ENCODE measurements at places on chromosomes 7 and 10. TPM values are rescaled to one million over a fixed set of nuclear protein-coding genes. Genes with fewer than 3 reads are reported as not detected.

The FRMD4A gene
- 64.5 TPM for total RNA-seq

The ZNF248 gene
- 38.0 TPM for total RNA-seq

The NRP1 gene
- total RNA-seq = 188 TPM

The LAMTOR4 gene
- 134 TPM for total RNA-seq

The ADARB2 gene
- 1.3 TPM for total RNA-seq

The HMX2 gene
- not detected for total RNA-seq

The HTR5A gene
- total RNA-seq = not detected

The ACBD7 gene
- 4.0 TPM for total RNA-seq

The CNTNAP2 gene
- 45.3 TPM for total RNA-seq

The HOGA1 gene
- total RNA-seq = 0.63 TPM

GRCh38 chr10:69473304-69473990 is 22.2 kb downstream of the TSPAN15 start:
- DNase-seq = no peak
- H3K27ac ChIP-seq = peak overlapping the region; percentile 12
- no peaks in the 10 kb centered on the region for H3K27me3 ChIP-seq

GRCh38 chr10:97401455-97401919 is 347 bp upstream of the RRP12 start:
- peaks cover 1% of the 10 kb centered on the region for H3K36me3 ChIP-seq
- H3K27me3 ChIP-seq = no peaks in the 10 kb centered on the region
- peaks cover 9% of the 10 kb centered on the region for H3K4me1 ChIP-seq

- no peak overlapping the region for H3K4me3 ChIP-seq
- no peaks in the 10 kb centered on the region for H3K27me3 ChIP-seq
- H3K27ac ChIP-seq = no peak overlapping the region
- no peaks in the 10 kb centered on the region for H3K4me1 ChIP-seq
Measured at GRCh38 chr7:69801729-69802682, 203.7 kb downstream of the AUTS2 start.

- H3K27ac ChIP-seq = peak overlapping the region; percentile 87
- H3K36me3 ChIP-seq = no peaks in the 10 kb centered on the region
- peaks cover 27% of the 10 kb centered on the region for H3K4me1 ChIP-seq
- no peaks in the 10 kb centered on the region for H3K27me3 ChIP-seq
- H3K4me3 ChIP-seq = no peak overlapping the region
- peak; percentile 85 for DNase-seq
Measured at GRCh38 chr10:125123476-125124114, 36.8 kb downstream of the CTBP2 start.

GRCh38 chr10:88309365-88309764 is 273.8 kb downstream of the RNLS start:
- no peak overlapping the region for H3K27ac ChIP-seq
- H3K27me3 ChIP-seq = no peaks in the 10 kb centered on the region
- no peak for DNase-seq
- no peak overlapping the region for H3K4me3 ChIP-seq

DNA sequence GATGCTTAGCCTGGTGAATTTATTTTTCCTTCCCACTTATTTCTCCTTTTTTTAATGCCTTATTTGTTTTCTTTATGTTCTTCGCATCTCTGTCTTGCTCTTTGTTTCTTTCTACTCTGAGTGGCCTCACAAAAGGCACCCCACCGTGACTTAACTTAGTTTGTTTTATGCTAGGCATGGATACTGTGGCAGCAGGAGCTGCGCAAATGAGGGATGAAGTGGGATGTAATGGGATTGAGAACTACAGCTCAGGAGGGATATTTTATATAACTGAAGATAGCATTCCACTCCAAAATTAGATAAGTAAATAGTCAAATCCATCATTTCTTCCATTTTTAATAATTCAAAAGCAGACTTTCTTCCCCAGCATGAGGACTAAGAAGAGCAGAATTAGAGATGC is 1.7 kb upstream of the CACNA2D1 start:
- no peak overlapping the region for H3K4me3 ChIP-seq
- H3K4me1 ChIP-seq = peaks cover 5% of the 10 kb centered on the region
- DNase-seq = no peak
- peaks cover 11% of the 10 kb centered on the region for H3K27me3 ChIP-seq
- no peaks in the 10 kb centered on the region for H3K36me3 ChIP-seq

DNA sequence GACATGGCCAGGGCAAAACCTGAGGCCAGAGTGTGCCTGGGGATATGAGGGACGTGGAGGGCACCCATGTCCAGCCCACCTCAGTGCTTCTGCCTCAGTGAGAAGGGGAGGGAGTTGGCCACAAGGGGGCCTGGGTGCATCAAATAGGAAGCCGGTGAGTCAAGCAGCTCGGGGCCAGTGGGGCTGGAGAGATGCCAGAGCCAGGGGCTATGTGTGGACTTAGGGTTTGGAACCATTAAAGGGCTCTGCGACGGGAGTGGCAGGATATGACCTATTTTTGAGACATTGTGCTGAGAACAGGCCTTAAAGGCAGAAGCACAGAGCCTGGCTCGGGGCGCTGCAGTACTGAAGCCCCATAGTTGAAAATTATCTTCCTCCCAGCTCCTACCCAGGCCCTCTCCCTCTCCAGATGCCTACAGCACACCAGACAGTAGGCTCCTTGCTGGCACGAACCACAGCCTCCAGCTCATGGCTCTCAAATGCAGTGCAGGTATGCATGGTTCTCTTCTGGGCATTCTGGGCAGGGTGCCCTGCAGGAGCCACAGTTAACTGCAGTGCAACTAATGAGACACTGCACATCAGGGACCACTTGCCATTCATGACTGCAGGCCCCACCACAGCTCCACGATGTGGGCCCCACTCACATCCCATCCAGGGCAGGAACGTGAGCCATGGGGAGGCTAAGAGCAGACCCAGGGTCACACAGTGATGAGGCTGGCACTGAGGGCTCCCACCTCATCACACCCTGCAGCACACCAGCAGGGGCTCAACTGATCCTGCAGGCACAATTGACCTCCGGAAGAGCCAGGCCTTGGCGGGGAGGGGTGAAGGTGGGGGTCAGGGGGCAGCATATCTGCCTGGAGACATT is 7.2 kb upstream of the PGAM2 start:
- peak overlapping the region; percentile 73 for H3K27ac ChIP-seq
- H3K4me3 ChIP-seq = no peak overlapping the region
- H3K4me1 ChIP-seq = no peaks in the 10 kb centered on the region
- DNase-seq = peak; percentile 79
- peaks cover 13% of the 10 kb centered on the region for H3K36me3 ChIP-seq
- no peaks in the 10 kb centered on the region for H3K27me3 ChIP-seq

DNA sequence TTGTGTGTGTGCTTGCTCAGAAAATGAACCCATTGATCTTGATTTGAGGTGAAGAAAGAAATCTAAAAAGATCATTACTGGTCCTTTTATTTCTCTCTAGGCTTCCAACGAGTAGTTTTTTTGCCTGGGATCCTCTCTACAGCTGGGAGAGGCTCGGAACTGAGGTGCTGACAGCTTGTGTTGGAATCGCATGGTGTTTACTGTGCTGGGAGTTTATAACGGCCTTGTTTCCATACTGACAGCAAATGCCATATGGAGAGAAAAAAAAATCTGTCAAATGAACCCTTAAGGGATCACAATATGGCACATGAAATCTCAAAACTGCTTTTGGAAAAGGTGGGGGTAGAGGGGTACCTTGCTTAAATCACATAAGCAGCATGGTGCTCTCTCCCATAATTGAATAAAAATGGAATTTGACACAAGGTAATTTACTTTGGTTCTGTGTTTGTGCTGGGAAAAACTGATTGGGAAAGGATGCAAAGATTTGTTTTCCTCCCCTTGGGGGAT is 165.0 kb downstream of the RGS10 start:
- H3K4me3 ChIP-seq = no peak overlapping the region
- DNase-seq = no peak

DNA sequence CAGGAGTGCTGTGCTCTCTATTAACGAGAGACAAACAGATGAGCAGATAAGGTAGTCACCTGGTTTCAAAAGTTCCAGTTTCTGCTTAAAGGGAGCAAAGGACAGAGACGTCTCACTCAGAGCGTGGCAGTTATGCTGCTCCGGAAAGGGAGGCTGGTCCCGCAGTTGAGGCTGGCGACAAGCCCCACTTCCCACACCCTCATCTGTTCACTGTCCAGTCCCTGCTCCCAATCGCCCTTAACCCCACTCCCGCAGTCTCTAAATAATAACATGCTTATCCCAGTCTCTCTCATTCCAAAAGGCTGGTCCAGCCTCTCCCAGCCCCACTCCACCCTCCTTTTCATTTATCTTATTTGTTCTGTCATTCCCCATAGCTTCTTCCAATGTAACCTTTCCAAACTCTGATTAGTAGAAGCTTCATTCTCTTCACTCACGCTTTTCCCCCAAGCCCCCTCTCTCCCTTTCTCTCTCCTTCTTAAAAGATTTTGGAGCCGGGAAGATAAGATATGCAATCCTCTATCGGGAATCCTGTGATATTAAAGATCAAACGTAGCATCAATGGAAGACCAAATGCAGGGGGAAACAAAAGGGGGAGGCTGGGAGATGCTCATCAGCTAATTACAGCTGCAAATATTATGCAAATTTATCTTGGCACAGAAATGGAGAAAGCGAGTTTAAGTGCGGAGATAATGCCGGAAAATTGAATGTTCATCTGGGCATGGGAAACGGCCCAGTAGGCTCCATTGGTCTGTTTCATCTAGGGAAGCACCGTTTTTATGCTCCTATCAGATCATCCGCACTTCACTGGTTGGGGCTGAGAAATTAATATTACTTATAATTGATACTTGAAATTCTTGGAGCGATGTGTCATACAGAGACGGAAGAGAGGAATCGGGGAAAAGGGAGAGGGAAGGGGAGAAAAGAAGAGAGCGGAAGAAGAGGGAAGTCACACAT is 16.3 kb upstream of the GATA3 start:
- peak; percentile 16 for DNase-seq
- no peak overlapping the region for H3K4me3 ChIP-seq
- H3K36me3 ChIP-seq = no peaks in the 10 kb centered on the region
- no peak overlapping the region for H3K27ac ChIP-seq

DNA sequence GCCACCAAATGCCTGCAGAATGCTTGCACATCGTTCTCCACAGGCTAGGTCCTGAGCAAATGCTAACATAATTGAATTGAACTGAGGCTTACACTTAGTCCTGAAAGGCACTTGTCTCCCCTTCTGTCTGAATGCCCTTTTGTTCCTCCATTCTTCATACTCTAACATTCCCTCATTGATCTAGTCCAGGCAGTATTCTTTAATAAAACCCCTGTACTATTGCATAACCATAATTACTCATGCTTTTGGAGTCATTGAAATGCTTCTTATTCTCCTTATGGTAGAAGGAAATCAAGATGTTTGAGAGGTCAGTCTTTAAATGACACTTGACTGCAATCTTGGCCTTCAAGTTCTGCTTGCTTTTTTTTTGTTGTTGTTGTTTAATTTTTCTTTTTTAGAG is 7.1 kb downstream of the PI4K2A start:
- no peak overlapping the region for H3K27ac ChIP-seq
- H3K4me3 ChIP-seq = no peak overlapping the region
- H3K4me1 ChIP-seq = no peaks in the 10 kb centered on the region
- no peaks in the 10 kb centered on the region for H3K27me3 ChIP-seq

DNA sequence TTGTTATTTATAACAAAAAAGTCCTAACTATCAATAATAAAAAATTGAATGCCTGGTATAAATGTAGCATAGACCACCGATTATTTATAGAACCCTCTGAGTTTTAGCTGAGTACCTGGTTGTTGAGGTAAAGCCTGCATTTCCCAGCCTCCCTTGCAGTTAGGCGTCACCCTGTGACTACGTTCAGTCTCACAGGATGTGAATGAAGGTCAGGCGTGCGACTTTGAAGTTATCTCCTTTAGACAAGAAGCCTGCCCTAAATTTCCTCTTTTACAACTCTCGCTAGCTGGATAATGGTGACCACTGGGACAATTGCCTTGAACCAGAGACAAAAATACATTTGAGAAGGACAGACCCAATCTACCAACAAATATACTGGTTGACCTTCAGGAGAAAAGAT is 67.5 kb upstream of the TES start:
- no peak for DNase-seq
- H3K27ac ChIP-seq = no peak overlapping the region
- no peaks in the 10 kb centered on the region for H3K36me3 ChIP-seq
- no peaks in the 10 kb centered on the region for H3K27me3 ChIP-seq

DNA sequence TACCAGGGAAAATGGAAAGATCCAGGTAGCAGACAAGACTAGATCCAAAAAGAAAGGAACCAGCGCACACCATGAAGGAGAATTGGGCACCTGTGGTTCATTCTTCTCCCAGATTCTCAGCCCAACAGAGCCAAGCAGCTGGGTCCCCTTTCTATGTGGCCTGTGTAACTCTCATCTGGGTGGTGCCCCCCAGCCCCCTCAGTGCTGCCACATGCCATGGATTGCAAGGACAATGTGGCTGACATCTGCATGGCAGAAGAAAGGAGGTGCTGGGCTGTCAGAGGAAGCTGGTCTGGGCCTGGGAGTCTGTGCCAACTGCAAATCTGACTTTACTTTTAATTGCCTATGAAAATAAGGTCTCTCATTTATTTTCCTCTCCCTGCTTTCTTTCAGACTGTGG is 21.4 kb downstream of the PRSS2 start:
- H3K4me3 ChIP-seq = no peak overlapping the region
- no peaks in the 10 kb centered on the region for H3K36me3 ChIP-seq
- H3K27me3 ChIP-seq = peaks cover 35% of the 10 kb centered on the region

Data from lung (tissue), 17 donors.